ENCODE measurements at places on chromosomes 2 and 18.

DNA sequence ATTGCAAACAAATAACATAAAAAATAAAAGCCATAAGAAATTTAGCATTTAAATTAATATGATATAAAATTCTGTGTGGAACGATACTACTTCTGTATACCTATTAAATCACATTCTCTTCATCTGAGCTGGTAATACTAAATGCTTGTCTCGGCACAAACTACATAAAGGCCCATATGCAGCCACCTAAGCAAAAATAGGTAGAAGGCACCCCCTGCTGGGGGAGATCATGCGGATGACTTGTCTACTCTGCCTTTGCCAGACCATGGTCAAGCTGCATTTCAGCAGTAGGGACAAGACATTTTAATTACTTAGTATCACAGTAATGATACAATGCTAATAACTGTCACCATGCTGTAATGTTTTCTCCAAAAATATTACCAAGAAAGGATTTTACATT lies 108.0 kb downstream of the CDH19 start:
- peak; percentile 60 for DNase-seq

DNA sequence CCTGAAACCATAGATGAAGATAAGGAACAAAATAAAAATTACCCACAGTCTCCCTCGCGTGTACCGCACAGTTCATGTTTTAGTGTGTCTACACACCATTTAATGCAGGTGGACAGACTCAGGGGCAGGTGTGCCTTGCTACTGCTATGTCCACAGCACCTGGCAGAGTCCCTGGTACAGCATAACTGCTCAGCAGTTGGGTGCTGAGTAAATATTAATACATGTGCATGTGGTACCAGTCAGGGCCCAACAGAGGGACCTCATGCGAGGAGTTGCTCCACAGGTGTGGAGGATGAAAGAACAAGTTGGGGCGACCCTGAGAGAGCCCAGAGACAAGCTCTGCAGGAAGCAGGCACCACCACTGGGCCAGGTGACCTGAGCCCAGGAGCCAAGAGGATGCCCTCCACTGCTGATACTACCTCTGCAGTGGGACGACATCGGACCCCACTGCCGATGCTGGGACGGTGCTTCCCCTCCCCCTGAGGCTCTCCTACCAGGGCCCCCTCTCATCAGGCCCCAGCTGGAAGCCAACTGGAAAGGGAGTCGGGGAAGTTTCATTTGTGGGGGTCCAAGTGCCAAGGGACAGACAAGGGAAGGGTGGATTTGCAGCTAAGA lies 100.8 kb downstream of the NEDD4L start:
- DNase-seq = no peak

GRCh38 chr2:234643407-234643806 lies 146.5 kb upstream of the ARL4C start:
- no peak for DNase-seq

DNA sequence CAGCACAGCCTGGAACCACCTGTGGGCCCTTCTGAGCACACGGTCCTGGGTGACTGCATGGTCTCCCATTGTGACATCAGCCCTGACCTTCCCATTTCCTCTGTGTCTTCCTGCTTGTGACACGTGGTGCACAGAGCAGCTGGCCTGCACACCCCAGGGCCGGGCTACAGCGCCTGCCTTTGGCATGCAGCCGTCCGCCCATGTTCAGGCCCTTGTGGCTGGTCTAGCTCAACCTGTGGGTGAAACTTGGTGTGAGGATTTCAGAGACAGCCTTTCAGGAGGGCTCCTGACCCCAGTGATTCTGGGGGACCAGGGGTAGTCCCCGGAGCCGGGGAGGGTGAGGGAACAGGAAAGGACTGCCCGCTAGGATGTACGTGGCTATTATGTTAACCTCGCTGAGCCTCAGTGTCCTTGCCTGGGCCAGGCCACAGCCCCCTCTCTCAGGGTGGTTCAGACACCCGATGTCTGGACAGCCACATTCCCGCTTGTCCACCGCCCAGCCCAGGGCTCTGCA lies 284.8 kb upstream of the HS6ST1 start:
- no peak for DNase-seq

DNA sequence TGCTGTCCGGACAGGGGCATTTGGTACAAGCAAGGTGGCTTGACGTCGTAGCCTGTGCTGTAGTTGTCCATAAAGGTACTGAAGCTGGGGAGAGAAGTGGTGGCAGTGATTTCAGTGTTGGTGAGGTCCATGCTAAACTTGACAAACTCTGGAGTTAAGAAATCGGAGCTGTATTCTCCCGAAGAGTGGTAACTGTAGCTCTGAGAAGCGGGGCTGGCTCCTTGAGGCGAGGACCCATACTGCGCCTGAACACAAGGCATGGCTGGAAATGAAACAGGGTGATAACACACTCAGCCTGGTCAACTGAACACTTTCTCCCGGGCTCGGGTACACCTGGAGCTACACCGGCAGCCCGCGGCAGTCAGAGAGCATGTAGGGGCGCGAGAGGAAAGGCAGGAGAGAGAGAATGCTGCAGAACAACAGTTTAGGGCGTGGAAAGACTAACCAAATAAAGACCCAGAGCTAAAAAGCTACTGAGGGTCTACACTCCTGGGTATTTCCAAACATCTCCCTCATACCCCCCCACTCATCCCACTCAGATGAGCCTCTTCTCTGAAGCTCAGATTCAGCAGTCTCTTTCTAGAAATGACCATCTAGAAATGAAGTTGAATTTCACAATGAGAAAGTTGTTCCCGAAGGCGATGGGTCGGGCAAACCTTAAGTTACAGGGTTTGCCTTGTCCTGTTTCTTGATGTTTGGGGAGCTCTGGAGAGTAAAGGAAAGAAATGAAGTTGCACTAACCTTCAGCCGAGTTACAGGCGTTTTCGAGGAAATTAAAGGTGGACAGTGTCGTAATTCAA lies 2.4 kb downstream of the NR4A2 start:
- DNase-seq = no peak

DNA sequence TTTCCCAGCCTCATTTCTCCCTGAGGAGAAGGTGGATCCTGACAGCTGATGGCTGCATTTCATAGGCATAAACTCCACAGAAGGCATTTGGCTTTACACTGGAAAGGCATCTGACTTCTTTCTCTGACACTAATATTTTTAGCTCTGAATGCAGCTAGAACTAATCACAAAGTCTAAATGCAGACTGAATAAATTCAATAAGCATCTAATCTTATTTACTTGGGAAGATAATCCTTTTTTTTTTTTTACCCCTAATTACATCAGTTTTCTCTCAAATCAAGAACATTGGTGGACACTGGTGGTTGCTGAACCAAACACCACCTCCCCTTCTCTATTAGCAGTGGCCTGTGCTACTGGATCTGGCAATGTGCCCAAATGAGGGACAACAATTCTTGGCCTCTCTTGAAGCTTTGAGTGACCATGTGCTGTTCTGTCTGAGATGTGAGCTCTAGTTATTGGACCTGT lies 50.9 kb upstream of the CD226 start:
- DNase-seq = no peak

- peak; percentile 19 for DNase-seq
Observed at GRCh38 chr2:207531032-207531952, 1.5 kb downstream of the CREB1 start.

DNA sequence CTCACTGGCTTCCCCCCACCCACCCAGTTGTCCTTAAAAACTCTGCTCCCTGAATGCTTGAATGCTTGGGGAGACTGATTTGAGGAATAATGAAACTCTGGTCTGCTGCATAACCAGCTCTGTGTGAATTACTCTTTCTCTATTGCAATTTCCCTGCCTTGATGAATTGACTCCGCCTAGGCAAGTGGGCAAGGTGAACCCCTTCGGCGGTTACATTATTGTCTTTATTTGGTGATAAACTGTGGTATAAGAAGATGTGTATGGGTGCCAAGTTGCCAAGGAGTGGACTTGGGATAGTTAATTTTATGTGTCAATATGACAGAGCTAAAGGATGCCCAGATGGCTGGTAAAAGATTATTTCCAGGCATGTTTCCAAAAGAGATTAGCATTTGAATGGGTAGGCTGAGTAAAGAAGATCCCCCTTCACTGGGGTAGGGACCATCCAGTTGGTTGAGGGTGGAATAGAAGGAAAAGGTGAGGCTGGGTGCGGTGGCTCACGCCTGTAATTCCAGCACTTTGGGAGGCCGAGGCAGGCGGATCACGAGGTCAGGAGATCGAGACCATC lies 98.5 kb upstream of the HAAO start:
- DNase-seq = no peak

DNA sequence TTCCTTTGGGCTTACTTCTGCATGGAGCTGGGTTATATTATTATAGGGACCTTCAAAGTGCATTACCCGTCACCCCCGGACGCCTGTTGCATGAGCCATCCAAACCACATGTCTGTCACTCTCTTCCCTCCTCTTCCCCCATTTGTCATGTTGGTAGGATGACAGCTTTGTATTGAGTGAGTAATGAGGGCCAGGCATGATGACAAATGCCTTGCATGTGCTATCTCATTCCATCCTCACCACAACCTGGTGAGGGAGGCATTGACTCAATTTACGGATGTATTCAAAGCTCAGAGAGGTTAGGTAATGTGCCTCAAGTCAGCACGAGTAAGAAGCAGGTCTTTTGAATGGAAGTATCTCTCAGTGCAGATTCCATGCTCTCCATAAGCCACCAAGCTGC lies 510.5 kb upstream of the TNP1 start:
- DNase-seq = peak; percentile 88

GRCh38 chr2:191539068-191539467 lies 138.9 kb upstream of the NABP1 start:
- peak; percentile 46 for DNase-seq

DNA sequence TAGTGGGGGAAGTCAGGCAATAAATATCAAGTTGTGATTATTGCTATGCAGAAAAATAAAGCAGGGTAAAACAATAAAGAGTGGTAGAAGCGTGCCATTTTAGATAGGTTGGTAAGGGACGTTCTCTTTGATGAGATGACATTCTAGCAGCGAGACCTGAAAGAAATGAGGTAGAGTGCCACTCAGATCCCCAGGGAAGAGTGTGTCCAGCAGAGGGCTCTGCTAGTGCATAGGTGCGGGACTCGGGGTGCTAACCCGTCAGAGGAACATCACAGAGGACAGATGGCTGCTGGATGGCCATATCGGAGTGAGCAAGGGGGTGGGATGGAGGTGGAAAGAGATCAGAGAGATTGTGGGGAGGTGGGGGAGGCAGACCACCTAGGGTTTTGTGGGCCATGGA lies 16.3 kb upstream of the GTF2A1L start:
- no peak for DNase-seq
